ENCODE measurements at places on chromosomes 3 and 15.

DNA sequence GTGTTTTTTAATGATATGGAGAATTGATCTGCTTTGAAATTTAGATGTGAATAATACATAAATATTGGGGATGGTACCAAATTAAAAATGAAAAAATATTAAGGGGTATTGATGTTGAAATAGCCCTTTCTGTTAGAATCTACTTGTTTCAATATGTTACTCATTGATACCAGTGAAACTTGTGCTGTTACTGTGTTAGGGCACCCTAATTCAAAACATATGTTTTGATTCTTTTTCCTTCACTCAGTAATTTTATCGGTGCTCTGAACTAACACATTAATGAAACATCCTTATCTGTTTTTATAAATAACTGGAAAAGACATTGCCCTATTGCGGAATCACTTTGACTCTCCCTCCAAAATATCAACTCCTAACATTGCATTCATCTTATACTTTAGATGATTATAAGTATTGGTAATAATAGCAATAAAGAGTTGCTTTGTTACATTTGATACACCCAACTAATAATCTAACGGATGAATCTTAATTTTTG lies 52.0 kb upstream of the CCNB2 start:
- DNase-seq: no peak

GRCh38 chr3:4493941-4494894 lies 1.1 kb downstream of the ITPR1 start:
- DNase-seq: no peak

GRCh38 chr15:70857562-70858285 lies 3.8 kb upstream of the LARP6 start:
- no peak for DNase-seq

DNA sequence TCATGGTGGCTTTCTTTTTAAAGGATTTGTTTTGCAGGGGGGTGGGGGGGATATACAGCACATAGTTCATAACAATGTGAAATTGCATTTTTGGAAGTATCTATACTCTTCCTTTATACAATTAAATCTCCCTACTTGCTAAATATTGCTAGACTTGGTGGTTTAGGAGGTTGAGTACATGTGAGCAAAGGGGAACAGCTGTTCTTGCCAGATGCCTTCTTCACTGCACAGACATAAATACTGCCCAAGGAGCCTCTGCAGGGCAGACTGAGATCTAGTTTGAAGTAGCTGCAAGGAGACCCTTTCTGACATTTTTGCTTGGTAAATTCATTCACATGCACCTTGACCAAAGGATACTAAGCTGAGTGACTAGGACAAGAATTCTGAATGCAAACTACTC lies 228.6 kb upstream of the IL12A start:
- DNase-seq: no peak

- no peak for DNase-seq
Observed at GRCh38 chr3:108505811-108506210, 4.6 kb downstream of the MYH15 start.

DNA sequence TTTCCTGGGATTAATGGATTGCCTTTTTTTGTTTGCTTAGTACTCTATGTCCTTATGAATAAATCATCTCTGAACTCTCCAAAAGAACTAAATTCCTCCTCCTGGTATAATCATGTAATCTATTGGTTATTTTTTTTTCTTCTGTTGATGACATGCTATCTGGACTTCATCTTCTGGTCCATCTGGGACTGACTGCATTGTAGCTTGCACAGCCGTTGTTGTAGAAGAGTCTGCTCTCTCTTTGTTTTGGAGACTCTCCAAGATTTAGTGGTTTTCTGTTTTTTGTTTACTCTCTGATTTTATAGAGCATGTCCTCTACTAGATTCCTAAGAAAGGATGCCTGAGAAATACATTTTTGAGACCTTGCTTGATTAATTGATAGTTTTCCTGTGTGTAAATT lies 19.1 kb downstream of the IREB2 start:
- DNase-seq: peak; percentile 27

GRCh38 chr15:78950902-78951840 lies 6.3 kb upstream of the CTSH start:
- DNase-seq: no peak

DNA sequence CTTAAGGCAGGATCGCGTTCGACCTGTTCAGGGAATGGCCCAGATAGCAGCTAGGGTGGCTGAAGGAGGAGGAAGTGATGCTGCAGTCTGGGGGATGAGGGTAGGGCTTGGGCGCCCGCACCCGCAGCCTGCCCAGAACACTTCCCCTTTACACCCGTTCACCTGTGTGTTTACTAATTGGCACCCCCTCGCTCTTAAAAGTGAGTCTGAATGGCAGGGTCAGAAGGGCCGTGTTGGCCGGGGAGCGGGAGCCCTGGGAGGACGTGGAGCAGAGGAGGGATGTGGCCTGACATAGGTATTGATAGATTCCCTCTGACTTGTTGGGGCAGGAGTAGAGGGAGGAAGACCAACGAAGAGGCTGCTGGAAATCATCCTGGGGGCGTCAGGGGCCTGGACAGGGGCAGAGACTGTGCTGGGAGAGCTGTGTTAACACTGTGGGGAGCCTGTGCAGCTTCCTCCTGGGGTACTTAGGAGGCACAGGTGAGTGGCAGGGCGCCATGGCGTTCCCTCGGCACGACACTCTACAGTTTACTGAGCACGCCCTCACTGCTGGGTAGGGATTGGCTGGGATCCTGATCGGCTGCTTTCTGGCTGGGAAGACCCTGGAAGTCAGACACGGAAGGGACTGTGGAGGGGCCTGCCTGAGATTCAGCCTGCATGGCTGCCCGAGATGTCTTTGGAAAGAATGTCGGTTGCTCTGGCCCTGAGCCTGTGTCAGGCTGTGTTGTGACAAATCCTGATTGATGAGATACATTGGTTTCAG lies 51.7 kb downstream of the SLC6A6 start:
- DNase-seq: no peak

DNA sequence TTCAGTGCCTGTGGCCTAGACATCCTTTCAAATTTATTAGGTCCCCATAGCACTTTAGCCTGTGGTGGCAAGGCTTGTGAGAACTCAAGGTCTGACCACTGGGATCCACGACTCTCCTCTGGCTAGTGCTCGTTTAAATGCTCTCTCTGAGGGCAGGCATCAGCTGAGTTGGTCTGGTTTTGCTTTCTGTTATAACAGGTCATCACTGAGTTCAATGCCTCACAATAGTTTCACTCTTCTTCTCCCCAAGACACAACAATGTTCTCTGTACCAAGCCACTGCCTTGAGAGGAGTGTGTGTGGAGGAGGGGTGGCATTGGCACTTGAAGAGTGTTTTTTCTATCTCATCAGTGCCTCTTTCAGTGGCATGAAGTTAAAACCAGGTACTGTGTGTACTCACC lies 7.6 kb downstream of the OR5K4 start:
- DNase-seq: no peak

DNA sequence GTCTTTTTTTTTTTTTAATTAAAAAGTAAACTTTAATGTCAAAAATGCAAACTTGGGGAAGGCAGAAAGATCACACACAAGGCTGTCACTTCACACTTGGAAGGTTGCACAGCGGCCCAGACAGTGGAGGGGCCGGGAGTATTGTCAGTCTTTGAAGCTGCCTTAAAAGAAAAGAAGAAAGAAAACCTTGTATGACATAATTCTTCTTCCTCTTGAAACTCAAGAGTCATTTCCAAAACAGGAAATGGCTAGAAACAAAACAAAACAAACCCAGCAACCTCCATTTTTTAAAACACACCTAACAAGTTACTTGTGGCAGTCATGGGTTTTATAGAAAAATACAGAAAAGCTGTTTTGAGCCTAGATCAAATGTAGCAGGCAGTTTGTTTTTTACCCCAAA lies 68.1 kb upstream of the MAGI1 start:
- no peak for DNase-seq

DNA sequence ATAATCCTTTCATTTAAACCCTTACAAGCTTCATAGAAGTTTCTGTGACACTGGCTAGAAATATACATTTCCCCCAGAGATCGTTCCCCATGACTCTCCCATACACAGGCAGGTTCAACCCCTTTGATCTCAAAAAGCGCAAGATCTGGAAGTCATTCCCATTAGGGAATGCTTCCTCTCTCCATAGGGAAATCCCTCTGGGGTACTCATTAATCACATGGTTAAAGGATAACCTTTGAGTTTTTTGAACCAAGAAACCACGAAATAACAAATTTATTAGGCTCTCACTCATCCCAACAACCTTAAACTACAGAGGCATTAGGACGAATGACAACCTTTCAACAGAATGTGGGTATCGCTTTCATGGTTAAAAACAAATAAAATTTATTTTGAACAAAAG lies 211.9 kb upstream of the PRICKLE2 start:
- no peak for DNase-seq

DNA sequence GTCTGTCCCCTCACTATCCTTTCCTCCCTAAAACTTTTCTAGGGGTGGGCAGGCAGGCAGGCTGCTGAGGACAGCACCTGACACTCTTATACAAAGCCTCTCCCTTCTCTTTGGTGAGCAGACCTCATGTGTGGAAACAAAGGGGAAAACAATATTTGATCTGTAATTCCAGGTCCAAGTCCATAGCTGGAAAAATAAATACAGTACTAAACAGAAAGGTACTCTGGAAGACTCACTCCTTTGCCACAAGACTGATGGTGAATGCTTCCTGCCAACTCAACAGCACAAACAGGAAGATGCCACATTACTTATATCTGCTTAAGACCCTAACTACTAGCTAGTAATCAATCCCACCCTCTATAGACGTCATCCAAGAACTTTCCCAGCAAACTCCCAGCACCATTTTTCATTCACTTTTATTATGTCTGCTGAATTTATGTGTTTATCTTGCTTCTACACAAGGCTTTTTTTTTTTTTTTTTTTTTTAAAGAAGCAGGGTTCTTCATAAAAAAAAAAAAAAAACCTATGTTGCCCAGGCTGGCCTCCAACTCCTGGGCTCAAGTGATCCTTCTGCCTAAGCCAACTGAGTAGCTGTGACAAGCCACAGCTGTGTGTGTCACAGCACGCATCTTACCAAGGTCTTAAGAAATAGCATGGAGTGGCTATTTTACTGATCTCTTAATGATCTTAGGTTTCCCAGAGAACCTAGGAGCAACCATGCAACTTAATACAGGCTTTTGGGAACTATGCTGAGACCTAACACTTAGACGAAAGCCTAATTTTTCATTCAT lies 44.2 kb upstream of the CSPG5 start:
- no peak for DNase-seq

All from HS-27A (cell line).